ENCODE measurements at places on chromosomes 12 and 14. TPM values are rescaled to one million over a fixed set of nuclear protein-coding genes. Genes with fewer than 3 reads are reported as not detected.

DNA sequence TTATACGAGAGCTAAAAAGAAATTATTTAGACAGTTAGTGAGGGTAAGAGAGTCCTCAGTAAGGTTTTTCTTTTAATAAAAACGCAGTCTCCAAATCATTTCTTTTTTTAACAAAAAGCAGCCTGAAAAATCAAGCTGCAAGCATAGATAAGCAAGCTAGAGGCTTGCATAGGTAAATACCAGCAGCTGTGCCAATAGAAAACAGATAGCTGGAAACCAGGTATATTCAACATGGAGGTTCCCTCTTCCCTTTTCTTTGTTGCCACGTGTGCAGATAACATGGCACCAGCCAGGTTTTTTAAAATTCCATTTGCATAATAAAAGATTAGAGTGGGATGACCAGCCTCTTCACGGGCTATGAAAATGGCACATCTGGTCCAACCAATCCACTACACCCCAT, 6.1 kb upstream of the PRKAB1 start:
- no peak for DNase-seq

The OR9K2 gene
- not detected for total RNA-seq

GRCh38 chr12:119718141-119718540, 50.2 kb downstream of the PRKAB1 start:
- no peak for DNase-seq

DNA sequence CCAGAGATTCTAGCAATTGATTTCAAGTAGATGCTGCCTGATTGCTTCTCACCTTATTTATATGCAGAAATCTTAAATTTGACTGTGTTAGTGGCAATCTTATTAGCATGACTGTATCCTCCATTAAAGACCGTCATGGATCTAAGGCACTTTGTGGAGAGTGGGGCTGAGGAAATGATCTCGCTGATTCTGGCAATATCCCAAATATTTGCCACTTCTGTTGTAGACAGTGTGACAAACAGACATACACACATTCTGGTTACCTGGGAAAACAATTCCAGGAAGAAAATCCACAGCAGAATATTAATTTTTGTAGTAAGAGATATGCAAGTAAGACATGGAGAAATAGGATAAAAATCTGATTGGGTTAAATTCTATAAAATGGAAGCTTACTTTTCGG, 269.0 kb upstream of the G2E3 start:
- no peak for DNase-seq

GRCh38 chr14:75196064-75196463, 19.7 kb upstream of the TMED10 start:
- DNase-seq: no peak

The ZBTB42 gene
- 7.6 TPM for total RNA-seq

The NELL2 gene
- 6.7 TPM for total RNA-seq

GRCh38 chr12:47725091-47725772, at the start of gene ENDOU:
ENDOU (minus strand) TSS chr12:47725490; CDS start chr12:47725413, 77 bp downstream.
- DNase-seq: no peak

The IFNG-AS1 gene
- not detected for total RNA-seq

GRCh38 chr12:19718401-19718800, 279.1 kb downstream of the AEBP2 start:
- no peak for DNase-seq

GRCh38 chr12:91204421-91204820, 21.8 kb upstream of the DCN start:
- no peak for DNase-seq

GRCh38 chr14:85016496-85016895, 513.4 kb upstream of the FLRT2 start:
- DNase-seq: no peak

DNA sequence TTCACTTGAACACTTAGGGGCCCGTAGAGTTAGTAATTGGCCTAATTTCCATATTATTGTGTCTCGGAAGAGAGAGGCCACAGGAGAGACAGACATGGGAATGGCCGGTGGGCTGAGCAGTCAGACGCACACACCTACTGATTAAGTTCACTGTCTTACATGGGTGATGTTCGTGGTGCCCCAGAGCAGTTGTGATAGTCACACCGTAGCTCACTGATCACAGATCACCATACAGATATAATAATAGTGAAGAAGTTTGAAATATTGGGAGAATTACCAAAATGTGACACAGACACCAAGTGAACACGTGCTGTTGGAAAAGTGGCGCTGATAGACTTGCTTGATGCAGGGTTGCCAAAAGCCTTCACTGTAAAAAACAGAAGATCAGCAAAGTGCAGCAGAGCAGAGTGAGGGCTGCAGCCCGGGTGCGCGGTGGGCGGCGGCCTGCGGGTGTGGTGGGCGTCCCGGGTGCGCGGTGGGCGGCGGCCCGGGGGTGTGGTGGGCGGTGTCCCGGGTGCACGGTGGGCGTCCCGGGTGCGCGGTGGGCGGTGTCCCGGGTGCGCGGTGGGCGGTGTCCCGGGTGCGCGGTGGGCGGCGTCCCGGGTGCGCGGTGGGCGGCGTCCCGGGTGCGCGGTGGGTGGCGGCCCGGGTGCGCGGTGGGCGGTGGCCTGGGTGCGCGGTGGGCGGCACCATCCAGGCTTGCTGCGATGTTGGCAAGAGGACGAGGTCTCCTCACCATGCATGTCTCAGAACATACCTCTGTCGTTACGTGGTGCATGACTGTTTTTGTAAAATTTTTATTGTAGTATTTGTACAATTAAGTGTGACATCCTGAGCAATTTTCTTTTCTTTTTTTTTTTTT, 34.3 kb upstream of the TEX22 start:
- DNase-seq: no peak

The DTX1 gene
- total RNA-seq: not detected

The TOMM20L gene
- total RNA-seq: not detected

The BAZ1A gene
- 23.0 TPM for total RNA-seq

DNA sequence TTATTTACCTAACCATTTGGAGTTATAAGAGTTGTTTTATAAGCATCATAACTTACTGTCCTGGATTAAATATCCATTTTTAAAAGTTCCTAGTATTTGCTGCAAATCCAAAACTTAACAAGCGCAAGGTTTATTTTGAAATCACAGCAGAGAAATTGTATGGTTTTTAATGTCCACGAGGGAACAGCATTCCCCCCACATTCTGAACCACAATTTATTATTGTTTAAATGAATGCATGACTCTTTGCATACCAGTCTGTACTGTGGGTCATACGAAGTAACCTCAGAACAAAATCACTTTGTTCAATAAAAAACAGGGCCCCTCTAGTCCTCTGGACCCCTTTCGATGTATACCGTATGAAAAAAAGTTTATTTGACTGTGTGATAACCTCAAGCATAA, 75.9 kb downstream of the DACT1 start:
- DNase-seq: no peak

- no peak for DNase-seq
Measured at GRCh38 chr14:82740547-82740946, 1206.9 kb upstream of the SEL1L start.

DNA sequence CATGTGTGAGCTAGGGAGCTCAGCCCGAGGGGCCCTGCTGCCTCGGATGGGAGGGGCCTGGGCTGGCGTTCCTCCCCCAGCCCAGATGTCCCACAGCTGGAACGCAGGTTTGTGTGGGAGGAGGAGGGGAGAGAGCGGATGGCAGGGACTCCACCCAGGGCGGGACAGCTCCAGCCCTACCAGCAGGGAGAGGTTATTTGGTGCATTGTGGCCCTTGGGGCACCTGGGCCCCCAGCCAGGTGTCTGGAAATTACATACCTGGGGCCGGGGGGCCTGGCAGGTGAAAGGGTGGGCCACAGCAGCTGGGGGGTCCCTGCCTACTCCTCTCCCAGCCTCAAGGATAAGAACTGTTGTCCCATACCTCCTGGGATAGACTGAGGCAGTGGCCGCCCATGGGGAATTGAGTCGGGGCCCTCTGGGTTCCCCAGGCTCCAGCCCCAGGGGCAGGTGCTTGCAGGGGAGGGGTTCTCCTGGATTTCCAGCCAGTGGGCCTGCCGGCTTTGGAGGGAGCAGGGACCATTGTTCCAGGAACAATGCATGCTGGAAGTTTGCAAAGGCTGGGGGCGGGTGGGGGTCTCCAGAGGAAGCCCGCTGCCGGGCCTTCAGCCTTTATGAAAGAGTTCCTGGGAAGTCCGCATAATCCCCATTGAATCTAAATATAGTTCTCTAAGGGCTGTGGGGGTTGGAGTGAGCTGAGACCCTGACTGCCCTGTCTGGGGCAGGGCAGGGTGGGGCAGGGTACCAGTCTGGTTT, 1.2 kb downstream of the KIF26A start:
- DNase-seq: no peak

DNA sequence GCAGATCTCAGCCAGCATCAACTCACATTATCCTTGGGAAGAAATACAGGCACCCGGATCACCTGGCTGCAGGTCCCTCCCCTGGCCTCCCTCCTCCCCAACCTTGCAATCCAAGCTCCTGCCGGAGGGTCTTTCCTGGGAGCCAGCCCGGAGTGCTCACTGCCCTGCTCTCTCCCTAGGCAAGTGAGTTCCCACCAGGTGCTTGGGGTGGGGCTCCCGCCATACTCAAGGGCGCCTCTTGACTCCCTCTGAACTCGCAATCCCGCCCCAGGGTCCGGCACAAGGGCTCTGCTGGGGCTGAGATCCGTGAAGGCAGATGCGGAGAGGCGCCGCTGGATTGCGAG, 1.2 kb upstream of the CEP170B start:
- DNase-seq: no peak

DNA sequence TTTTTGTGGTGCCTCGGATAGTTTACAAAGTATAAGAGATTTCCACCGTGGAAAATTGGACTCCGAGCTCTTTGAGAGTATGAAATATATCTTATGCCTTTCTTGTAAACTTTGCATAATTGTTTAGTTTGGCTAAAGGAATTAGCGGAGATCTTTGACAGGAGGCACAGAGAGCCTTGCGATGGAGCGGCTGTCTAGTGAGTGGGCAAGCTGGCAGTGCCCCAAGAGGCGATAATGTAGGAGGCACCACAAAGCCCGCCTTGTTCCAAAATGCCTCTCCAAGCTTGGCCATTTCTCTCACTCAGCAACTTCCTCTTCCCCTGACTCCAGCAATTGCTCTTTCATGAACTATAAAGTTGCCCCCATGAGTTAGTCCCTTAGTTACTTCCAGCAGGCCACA, 270.1 kb upstream of the PRICKLE1 start:
- no peak for DNase-seq

- no peak for DNase-seq
Measured at GRCh38 chr12:34526946-34527345, 504.6 kb downstream of the ALG10 start.

DNA sequence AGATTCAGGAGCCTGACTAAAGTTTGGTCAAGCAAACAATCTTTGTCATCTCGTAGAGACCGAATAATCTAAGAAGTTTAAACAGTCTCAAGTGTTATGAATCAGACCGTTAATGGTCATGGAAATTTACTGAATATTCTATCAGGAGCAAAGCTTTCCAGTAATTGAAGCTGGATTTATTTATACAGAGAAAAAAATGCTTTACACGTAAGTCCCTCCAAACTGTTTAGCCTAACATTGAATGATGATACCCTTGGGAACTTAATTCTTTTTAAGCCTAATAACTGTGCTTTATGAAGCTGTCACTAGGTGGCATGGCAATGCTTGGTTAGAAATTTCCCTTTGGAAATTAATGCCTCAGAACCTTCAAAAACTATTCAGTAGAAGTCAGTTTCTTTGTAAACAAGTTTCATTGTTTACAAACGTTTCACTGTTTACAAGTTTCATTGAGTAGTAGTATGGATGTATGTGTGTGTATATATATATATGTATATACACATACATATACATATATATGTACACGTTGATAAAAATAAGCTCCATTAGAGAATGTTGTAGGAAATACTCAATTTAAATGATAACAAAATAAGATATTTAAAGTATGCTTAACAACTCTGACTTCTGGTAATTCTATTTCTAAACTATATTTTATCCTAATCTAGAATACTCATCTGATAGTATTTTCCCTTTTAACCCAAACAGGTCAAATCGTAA, 32.1 kb downstream of the DEPDC4 start:
- peak; percentile 10 for DNase-seq

- DNase-seq: no peak
Measured at GRCh38 chr12:69328426-69328825, 19.8 kb upstream of the LYZ start.

DNA sequence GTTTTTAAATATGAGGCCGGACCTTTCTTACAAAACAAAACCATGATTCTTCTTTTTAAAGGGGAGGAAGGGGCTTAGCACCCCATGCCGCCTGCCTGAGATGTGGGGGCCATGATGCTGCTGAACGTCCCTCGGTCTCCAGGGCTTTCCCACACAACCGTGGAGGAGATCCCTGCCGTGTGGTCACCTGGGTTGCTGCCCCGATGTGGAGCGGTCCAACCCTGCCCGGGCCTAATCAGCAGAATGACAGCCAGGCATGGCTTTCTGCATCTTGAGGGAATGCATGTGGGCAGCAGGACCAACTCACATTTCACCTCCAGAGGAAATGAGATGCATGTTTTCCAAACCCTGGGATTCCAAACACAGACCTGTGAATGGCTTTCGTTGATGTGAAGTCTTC, 48.9 kb upstream of the C14orf180 start:
- no peak for DNase-seq

DNA sequence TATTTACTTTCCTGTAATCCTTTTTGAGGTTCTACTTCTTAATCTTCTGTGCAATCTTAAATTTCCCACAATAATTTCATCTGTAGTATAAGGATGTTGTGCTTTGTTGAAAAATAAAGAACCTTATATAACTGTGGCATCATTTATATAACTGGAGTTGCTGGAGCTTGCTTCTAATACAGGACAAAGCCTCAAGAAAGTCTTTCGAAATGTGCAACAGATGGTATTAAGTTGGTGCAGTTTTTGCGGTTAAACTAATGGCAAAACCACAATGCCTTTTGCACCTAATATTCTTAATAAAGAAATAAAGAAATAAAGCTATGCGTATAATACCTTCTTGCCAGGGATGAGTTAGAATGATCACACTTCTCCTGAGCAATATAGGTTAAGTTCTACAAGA, 180.0 kb downstream of the KITLG start:
- DNase-seq: no peak

The ACSM4 gene
- not detected for total RNA-seq

The LRCOL1 gene
- total RNA-seq: not detected

GRCh38 chr14:61477712-61478462, 156.5 kb downstream of the PRKCH start:
- no peak for DNase-seq

Data from Caki2 (cell line).